ENCODE measurements at places on chromosomes 16 and 17.

GRCh38 chr17:73210002-73210678 is 17.3 kb downstream of the COG1 start:
- peak; percentile 18 for DNase-seq

DNA sequence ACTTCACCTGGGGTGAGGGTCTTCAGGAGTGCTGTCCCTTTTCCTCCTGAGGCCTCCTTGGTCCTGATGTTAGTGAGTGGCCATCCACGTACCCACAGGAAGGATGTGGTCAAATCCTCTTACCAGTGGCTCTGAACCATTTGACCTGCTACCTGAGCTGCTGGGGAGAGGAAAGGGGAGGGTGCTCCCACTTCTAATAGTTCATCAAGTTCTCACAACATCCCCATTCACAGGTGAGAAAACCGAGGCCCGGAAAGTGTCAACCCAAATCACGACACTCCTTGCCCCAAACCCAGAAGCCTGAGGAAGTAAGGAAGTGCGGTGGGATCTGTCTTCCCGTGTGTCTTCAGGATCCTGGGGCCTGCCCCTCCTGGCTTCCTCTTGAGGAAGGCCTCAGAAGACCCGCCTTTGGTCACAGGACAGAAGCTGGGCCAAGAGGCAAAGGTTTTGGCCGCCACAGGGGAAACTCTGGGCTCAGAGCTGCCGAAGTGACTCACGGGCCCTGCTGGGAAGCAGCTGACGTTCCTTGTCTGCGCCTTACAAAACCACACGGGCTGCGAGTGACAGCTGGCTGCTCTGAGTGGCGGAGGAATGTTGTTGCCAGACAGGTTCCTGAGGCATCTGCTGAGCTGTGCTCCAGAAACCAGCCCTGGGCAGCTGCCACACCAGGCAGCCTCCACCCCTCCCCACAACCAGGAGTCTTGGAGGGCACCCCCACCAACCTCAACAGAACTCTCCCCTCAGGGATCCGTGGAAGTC is 13.9 kb upstream of the KIFC3 start:
- DNase-seq, result peak; percentile 99

DNA sequence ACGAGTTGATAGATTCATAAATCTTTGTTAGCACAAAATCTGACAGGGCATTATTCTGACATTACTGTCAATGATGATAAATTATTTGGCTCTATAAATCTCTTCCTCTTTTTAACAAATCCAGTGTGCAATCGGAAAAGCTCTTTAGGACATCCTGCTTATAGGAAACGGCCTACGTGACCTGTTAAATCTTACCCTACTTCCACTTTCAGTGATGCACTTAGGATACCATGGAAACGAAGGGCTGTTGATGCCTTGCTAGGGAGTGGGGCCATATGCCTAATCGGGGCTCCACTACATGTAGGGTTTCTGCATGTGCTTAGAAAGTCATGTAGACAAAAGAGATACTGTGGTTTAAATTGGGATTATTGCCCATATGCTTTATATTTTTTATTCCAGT is 27.2 kb downstream of the ZNF594 start:
- DNase-seq, result no peak

GRCh38 chr17:14337596-14338079 is 36.8 kb downstream of the HS3ST3B1 start:
- no peak for DNase-seq

- peak; percentile 79 for DNase-seq
These were observed 97.1 kb downstream of the SHISA9 start for GRCh38 chr16:12998361-12999085.

- DNase-seq, result peak; percentile 79
These were observed at the start of gene ADORA2B for GRCh38 chr17:15944759-15945526. TSS of gene ADORA2B (plus strand) at chr17:15945130. CDS start at chr17:15945249, 119 bp downstream.

GRCh38 chr16:86994651-86995171 is 322.5 kb downstream of the C16orf95 start:
- peak; percentile 90 for DNase-seq

Data from LHCN-M2 (cell line).